ENCODE measurements at places on chromosomes 3 and 15.
A peak's percentile ranks its signal among the peaks of the same experiment; 100 is the strongest.

GRCh38 chr3:127889461-127889863 lies 25.6 kb upstream of the KBTBD12 start:
- DNase-seq: peak; percentile 66

- DNase-seq: no peak
Observed at GRCh38 chr3:35616346-35616745, 23.0 kb upstream of the ARPP21 start.

GRCh38 chr3:160707187-160707794 lies 30.3 kb downstream of the ARL14 start:
- peak; percentile 9 for DNase-seq

- no peak for DNase-seq
Observed at GRCh38 chr3:54123003-54123775, 837 bp downstream of the CACNA2D3 start.

GRCh38 chr3:23079976-23080375 lies 123.2 kb upstream of the UBE2E2 start:
- no peak for DNase-seq

- DNase-seq: no peak
Observed at GRCh38 chr3:197446700-197447056, 109.1 kb downstream of the BDH1 start.

- DNase-seq: no peak
Observed at GRCh38 chr3:173862701-173863100, 465.2 kb downstream of the NLGN1 start.

GRCh38 chr3:140626856-140627255 lies 51.0 kb upstream of the TRIM42 start:
- no peak for DNase-seq

DNA sequence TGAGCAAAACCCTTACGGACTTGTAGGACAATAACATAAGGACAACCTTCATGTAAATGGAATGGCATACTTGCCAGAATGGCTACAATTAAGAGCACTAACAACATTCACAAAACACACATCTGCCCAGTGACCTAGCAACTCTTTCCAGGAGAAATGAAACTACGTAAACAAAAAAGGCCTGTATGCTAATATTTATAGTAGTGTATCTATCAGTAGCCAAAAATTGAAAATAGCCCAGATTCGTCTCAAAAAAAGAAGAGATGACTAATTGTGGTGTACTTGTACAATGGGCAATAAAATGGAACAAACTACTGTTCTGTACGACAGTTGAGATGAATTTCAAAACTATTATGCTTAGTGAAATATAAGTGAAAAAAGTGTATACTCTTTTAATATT lies 38.4 kb downstream of the CMC1 start:
- DNase-seq: no peak

- no peak for DNase-seq
Observed at GRCh38 chr15:34011481-34011880, 27.5 kb downstream of the AVEN start.

DNA sequence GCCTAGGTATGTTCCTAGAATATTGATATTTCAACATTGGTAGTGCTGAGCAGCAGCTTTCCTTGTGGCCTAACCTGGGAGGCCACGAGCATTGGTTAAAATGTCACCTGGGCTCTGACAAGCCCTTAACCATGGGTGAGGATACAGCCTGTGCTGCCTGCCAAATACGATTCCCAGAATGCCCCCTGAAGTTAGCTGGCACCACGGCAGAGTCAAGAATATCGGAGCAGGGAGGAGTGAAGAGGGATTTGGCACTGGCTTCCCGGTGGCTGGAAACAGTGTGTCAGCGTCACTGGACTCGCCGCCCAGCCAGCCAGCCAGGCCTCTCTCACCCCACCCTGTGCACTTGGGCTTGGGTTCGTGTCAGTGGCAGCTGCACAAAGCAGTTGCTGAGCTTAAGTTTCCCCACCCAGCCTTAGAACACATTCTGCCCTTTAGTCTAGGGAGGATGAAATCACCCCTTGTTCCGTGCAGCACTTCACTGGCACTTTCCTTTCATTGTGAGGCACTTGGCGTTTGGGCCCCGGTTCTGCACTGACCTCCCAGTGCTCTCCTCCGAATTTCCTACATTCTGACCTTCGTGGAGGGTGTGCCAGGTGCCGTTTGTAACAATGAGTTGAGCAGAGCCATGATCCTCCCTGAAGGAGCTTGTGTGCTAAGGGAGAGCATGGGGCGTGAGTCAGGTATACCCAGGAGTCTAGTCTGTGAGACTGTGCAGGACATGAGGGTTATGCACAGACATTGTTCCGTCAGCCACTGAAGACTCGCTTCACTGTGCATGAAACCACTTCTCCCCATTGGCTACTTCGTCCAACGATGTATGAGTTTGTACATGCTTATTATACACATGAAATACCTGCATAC lies 152.8 kb upstream of the BHLHE40 start:
- DNase-seq: no peak

DNA sequence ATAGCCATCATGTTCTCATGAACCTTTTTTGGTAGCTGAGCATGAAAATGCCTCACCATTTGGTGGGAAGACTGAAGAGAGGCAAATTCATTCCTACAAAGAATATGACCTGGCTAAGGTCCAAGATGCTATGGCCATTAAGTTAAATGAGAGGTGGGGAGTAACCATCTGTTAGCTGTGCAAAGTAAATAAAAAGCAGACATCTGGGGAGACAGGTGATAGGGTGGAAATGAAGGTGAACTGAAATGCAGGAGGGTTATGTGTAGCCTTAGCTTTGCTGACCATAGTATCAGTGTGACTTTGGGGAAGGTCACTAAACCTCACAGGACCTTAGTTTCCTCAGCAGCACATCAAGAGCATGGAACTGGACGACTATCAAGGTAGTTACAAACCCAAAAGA lies 111.0 kb upstream of the STRIT1 start:
- DNase-seq: no peak

GRCh38 chr3:17035033-17035432 lies 150.3 kb downstream of the PLCL2 start:
- peak; percentile 47 for DNase-seq

DNA sequence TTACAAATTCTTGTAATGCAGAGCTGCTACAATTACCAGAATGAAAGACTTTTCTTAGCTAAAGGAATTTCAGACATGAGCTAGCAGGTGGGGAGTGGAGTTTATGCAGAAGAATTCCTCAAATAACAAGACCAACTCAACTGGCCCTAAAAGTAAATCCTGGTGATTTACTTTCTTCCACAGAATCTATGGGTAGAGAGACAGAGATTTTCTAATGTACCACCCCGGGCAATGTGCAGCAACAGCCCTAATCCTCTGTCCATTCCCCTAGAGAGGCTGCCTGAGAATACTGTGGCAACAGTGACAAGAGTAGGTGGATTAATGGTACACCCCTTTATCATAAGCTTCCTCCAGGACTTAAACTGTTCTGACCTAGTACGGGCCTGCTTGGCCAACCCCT lies 55.2 kb downstream of the AQR start:
- no peak for DNase-seq

DNA sequence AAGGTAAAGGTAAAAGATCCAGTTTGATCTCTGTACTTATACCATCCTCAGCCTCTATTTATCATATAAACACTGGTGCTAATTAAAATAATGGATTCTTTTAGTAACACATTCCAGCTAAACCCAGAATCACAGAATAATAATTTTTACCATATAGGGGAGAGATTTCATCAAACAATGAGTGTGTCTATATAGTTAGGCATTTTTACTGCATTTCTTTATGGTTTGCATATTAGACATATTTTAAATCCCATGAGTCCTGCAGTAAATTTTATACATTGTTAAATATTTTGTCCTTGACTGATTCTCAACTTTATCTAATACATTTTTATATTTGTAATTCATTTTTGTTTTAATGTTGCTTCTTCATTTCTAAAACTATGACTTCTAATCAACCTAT lies 323.7 kb upstream of the AGTR1 start:
- no peak for DNase-seq

GRCh38 chr3:169303660-169304059 lies 359.9 kb downstream of the MECOM start:
- no peak for DNase-seq

DNA sequence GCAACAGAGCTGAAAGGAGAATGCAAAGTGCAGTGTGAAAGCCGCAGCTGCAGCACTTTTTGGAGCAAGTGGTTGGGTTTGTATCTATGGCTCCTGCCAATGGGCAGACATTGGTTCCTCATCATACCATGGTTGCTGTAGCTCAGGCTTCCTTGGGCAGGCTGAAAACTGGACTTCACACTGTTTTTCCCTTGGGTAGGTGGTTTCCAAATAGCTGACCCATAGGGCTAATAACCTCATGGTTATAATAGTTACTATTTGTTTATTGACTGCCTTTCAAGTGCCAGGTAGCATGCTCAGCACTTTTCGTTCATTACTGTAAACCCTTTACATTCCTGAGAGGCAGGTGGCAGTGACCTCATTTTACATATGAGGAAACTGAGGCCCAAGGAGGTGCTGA lies 4.5 kb downstream of the CGNL1 start:
- no peak for DNase-seq

All from inflammatory macrophage treated with lipopolysaccharide for 1 hour (primary cell).